Activated CD8-positive, alpha-beta memory T cell treated with anti-CD3 and anti-CD28 coated beads for 1 hour (primary cell): ENCODE measurements at places on chromosomes 4 and X.

- DNase-seq = no peak
These were observed 56.1 kb downstream of the LUZP4 start for GRCh38 chrX:115345615-115346014.

GRCh38 chrX:23478056-23478455 lies 143.4 kb downstream of the PTCHD1 start:
- no peak for DNase-seq

- no peak for DNase-seq
These were observed 571.9 kb downstream of the SPOCK3 start for GRCh38 chr4:166662266-166662843.

GRCh38 chr4:3851211-3851610 lies 85.0 kb downstream of the ADRA2C start:
- DNase-seq = no peak

GRCh38 chrX:1147611-1148515 lies 64.6 kb downstream of the CRLF2 start:
- no peak for DNase-seq

DNA sequence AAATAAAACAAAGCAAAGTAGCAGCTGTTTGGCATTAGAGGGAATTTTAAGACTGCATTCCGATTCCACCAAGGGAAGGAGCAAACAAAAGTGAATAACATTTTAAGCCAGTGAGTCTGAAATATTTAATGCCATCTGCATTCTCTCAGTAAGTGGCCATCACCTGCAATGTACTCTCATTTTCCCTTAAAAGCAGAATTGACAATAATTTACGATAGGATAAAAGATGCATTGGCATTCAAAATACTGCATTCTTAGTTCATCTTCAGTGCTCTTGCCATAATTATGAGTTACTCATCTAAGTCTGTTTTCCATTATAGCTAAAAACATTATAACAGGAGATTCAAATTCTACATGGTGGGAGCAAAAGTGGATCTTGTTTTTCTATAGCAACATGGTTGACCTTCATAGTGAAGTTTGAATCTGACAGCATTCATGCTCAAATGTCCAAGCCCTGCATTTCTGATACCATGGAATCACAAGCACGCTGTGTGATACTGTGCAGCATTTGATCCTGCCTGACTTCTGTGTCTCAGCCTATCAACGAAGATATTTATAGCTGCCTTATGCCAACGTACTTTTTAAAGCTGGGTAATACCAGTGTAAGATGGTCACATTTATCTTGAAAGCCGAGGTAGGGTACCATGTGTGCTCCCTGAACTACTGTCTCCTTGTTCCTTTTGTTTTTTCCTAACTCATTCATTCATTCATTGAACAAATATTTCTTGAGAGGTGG lies 355.3 kb upstream of the IGFBP7 start:
- DNase-seq = no peak

DNA sequence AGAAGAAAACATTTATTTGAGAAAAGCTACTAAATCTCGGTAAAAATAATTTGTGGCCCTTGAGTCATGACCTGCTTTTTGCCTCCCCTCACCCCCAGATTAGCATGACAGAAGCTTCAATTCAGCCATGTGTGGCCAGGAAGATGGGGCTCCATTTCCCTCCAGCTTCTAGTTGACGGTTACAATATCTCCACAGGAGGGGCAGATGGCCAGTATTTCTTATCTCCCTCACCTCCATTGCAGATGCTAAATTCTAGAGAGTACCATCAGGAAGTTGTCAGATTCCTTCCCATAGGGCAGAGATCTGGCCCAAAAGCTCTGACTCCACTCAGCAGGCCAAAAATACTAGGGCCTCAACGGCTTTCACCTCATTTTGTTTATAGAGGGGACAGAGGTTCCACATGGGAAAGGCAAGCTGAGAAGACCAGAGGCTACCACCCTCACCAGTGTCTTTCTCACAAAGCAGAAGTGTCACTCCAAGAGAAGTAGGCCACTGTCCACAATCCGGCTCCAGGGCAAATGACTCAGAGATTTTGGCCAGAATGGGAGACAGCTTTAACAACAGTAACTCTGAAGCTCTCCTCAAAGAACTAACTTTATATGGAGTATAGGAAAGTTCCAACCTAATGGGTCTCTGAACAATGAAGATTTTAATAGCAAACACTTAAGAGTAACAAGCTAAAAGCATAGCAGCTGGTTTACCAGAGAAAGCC lies 108.3 kb downstream of the TBC1D19 start:
- no peak for DNase-seq

DNA sequence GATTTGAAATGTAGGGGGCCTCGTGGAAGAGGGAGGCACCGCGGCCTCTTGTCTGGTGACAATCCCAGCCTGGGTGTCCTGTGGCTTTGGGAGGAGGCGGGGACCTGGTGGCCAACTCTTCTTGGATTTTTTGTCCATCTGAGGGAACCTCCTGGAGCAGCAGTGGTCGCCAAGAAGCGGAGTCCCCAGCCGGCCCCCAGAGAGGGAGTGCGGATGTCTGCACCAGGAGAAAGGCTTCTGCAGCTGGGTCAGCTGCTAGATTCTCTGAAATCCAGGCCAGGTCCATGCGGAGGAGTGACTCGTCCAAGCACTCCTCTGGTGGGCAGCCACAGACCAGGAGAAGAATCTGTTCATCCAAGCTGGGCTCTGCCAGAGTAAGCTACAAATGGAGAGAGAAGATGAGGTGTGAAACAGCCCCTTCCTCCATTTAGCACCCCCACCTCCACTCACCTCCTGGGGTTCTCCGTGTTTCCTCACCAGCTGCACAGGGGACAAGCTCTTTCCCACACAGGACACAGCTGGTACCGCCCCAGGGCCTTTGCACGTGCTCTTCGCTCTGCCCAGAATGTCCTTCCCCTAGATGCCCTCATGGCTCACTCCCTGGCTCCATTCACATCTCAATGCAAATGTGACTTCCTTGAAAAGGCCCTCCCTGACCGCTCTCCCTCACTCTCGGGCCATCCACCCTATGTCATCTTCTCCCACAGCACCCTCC lies 27.6 kb downstream of the C4orf50 start:
- no peak for DNase-seq
